ENCODE measurements at places on chromosomes 12 and 14.

DNA sequence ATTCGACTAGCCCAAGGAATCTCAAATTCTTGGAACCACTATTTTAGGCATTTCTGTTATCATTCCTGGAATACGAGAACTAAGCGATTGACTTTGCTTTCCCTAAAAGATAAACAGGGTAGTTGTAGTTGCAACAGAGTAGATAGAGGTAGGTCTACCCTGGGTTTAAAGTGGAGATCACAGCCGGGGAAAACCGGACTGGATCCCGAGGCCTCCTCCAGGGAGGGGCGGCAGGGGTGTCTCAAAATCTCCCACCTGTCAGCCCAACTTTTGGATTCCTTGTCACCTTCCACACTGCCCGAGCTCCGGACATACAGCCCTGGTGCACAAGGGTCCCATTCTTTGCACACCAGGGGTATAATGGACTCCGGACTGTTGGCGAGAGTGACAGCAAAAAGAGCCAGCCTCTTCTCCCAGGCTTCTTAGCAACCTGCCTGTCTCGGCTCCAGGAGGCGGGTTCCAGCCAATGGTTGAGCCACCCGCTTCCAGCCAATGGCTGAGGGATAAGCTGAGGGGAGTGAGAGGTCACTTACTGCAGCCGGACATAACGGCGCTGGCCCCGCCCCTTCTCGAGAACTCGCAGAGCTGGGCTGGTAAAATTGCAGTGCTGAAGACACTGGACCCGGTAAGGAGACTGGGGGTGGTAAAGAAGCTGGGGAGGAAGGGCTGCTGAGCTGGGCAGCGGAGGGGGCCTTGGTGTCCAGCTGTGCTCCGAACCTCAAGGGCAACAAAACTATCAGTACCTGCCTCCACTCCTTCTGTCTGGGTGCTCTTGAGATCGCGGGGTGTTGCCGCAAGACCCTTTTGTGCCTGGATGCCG, at the start of gene SUOX:
TSS of gene SUOX (plus strand) at position 562 of the 820 bp plus-strand sequence. CDS start 4,946 bp downstream, outside the sequence.
- peak; percentile 32 for DNase-seq

DNA sequence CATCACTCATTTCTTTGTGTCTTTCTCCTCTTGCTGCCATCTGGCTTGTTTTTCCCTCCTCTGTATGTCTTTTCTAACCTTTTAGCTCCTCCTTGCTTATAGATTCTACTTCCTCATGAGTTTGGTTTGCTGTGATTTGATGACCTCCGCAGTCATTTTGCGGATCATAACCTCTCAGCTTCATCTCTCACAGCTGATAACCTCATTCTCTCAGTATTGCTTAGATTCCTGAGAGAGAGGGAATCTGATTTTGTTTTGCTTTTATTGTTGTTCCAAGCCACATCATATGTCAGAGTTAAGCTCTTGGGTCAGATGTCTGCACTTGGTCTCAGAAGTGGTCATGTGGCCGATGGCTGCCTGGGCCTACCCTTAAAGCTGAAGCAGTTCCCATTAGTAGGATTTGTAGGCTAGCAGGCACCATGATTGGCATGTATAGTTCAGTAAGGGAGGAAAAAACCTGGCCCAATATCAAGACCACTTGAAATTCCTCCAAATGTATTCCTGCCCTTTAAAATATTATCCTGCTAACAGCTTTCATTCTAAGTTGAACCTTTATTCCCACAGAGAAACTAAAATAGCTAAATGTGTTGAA, 13.5 kb downstream of the ZNF664 start:
- DNase-seq = no peak

DNA sequence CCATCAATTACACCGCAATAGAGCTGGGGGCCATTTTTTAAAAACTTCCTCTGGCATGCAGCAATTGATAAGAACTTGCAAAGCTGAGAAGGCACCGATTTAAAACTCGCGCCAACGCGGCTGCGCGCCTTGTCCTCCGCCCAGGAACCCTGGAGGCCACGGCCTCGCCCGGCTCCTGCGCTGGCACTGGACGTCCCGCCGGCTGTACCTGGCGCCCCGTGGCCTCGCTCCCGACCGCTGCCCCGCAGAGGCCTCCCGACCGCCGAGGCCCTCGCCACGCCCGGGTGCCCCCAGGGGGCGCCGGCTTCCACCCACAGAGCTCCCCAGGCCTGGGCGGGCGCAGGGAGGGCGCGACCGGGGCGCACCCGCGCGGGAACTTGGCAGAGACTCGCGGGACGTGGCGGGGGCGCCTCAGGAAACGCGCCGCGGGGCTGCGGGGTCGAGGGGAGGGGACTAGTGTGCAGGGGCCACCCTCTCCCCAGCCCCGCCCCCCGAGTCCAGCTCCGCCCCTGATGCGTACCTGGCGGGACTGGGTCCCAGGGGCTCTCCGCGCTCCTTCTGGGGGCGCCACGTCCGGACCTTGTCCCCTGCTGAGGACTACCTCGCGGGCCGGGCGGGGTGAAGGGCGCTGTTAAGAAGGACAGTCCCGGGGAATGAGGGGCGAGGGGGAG, 65.7 kb downstream of the TNFAIP2 start:
- no peak for DNase-seq

DNA sequence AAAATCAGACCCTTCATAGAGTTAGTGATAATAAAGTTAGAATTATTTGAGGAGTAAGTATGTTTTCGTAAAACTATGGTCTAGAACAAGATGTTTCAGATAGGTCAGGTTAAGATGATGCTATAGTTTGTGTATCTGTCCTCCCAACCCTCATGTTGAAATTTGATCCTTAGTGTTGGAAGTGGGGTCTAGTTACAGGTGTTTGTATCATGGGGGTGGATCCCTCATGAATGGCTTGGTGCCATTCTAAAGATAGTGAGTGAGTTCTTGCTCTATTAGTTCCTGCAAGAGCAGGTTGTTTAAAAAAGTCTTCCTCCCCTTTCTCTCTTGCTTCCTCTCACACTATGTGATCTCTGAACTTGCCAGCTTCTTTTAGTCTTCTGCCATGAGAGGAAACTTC, 707.3 kb upstream of the FOXG1 start:
- no peak for DNase-seq

DNA sequence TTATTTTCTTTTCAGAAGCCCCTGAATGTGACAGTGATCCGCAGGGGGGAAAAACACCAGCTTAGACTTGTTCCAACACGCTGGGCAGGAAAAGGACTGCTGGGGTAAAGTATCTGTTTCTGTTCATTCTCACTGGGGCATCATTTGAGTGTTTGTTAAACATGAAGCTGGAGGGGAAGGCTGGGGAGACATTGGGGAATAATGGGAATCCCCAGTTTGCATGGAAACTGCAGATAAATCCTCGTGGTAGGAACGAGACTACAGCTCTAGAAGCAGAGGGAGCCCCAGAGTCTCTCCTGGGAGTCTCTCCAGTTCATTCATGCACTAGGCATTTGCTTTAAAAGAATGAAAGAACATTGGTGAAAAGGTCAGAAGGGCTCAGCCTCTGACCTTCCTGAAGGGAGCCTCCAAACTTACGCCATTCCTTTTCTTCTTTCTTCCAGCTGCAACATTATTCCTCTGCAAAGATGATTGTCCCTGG, 2.5 kb upstream of the CFAP251 start:
- no peak for DNase-seq

DNA sequence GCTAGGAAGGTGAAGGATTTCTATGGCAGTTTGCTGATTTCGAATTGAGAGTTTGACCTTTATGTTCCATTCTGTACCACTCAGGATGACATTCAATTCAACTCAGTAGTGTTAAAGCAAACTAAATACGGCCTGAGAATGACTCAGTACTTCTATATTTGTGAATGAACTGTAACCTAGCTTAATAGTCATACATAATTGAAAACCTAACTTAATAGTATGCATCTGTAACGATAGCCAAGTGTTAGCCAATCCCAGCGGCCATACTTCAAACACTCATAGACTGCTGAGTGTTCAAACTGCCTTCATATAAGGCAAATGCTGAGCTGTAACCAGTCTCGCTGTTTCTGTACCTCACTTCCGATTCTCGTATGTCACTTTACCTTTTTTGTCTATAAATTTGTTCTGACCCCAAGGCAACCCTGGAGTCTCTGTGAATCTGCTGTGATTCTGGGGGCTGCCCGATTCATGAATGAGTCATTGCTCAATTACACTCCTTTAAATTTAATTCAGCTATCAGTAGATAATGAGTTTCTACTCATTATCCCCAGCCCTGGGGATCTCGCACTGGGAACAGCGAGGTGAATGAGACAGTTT, 98.5 kb upstream of the SLC24A4 start:
- no peak for DNase-seq

GRCh38 chr14:50917449-50917848, 26.8 kb downstream of the PYGL start:
- no peak for DNase-seq

GRCh38 chr12:15289192-15289591, 33.1 kb upstream of the PTPRO start:
- DNase-seq = no peak

GRCh38 chr14:42929806-42930480, 1323.3 kb downstream of the LRFN5 start:
- DNase-seq = no peak

DNA sequence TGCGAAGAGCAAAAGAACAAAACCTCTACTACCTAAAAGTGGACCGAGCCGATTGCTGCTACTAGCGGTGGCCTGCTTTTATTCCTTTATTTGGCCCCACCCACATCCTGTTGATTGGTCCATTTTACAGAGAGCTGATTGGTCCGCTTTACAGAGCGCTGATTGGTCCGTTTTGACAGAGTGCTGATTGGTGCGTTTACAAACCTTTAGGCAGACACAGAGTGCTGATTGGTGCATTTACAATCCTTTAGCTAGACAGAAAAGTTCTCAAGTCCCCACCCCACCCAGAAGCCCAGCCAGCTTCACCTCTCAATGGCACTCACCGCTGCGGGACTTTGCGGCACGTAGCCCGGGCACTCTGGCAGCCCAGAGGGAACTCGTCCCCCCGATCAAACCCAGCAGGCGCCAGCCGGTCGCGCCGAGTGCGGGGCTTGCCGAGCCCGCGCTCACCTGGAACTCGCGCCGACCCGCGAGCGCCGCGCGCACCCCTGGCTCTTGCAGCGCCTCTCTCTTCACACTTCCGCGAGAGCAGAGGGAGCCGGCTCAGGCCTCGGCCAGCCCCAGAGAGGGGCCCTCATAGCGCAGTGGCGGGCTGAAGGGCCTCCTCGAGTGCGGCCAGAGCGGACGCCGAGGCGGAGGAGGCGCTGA, 8.7 kb upstream of the FGD4 start:
- DNase-seq = no peak

GRCh38 chr12:57227315-57228115, 2.0 kb upstream of the SHMT2 start:
- no peak for DNase-seq

GRCh38 chr14:93309427-93309966, 23.3 kb downstream of the BTBD7 start:
- no peak for DNase-seq

DNA sequence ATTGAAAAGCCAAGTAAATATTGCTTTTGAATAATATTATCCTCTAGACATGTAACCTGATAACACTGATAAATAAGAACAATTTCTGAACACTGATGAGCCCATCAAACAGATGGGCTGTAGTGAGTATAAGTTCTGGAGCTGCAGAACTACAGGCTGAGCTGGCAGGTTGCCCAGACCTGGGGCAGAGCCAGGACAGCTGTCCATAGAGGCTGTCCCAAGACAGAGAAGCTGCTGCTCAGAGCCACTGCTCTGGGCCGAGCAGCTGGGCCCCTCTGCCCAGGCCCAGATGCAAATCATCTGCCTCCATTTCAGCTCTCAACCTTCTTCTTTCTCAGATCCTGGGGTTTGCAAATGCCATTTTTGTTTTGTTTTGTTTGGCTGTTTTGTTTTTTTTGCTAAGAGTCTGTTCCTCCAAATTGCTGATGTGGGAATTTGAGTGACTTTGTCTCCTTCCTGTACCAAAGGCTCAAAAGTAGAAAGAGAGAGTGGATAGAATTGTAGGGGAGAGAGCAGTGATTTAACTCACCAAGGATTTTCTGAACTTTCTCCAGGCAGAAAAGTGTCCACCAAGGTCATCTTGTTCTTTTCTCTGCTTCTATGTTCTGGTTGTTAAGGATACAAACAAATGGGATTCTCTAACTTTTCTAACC, 4.0 kb upstream of the TESPA1 start:
- no peak for DNase-seq

- DNase-seq = no peak
These were observed 18.3 kb upstream of the SLC38A2 start for GRCh38 chr12:46390881-46391280.

DNA sequence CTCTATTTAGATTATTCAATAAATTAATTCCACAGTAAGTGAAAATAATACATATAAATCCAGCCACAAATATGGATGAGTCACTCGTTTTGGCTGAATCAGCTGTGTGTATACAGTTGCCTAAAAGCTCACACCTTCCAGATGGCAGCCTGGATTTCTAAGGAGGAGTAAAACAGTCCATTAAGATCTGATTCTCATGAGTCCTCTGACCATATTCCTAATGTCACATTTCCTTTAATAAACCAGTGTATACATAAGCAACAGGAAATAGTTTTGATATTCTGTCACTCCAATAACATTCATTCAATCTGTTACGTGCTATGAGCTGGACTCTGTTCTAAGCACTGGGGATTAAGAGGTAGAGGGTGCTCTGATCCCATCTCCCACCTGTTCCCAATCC, 21.8 kb downstream of the MDM1 start:
- no peak for DNase-seq

DNA sequence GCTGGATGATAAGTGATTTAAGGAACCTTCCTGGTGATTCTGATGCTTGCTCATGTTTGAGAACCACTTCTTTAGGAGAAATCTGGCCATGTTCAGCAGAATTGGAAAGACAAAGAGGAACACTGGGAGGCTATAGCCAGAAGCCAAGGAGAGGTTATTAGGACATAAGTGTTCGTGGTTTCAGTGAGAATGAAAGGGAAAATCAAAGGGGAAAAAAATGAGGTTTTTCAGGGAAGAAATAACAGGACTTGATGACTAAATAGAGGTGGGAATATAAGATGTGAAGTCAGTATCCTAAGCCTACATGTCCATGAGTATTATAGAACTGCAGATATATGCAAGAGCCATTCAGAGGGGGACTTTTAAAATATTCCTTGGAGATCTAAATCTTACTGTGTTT, 95.6 kb downstream of the DAAM1 start:
- no peak for DNase-seq

DNA sequence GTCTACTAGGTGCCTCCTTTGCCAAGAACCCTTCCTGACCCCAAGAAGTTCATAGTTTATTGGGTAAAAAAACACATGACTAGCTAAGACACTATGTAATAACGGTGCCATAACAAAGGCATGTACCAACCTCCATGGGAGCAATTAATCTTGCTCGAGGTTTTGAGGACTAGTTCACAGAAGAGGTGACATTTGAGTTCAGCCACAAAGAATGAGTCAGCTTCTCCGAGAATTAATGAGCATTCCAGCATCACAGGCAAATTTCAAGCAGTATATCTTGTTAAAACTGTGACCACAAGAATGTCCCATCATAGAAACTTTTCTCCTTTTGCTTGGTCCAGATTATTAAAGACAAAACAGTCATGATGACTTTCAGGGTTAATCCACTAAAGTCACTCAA, 113.0 kb upstream of the RAP1B start:
- no peak for DNase-seq

DNA sequence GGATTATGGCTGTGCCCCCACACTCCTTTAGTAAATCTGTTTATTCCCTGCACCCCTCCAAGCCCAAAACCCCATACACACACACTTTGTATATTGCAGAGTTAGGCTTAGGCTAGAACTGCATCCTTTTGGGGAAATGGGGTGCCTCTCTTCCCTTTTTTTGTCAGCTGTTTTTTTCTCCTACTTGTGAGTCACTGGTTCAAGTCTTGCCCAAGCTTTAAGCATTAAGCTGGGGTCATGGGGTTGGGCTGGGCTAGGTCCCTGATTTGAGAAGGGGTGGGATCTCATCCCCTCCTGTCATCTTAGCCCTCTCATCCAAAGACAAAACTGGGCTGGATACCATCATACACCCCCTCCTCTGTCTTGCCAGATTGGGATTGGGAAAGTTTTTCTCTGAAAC, 1.6 kb downstream of the LRP1 start:
- DNase-seq = no peak

GRCh38 chr14:104443391-104444158, 136.0 kb upstream of the C14orf180 start:
- DNase-seq = no peak

All from cortex of kidney (tissue), 1 donor.